Hippocampal formation (tissue), 2 donors: ENCODE measurements at places on chromosomes 16 and 17.

- no peak for DNase-seq
Measured at GRCh38 chr16:89256651-89257254, 39.2 kb downstream of the ZNF778 start.

DNA sequence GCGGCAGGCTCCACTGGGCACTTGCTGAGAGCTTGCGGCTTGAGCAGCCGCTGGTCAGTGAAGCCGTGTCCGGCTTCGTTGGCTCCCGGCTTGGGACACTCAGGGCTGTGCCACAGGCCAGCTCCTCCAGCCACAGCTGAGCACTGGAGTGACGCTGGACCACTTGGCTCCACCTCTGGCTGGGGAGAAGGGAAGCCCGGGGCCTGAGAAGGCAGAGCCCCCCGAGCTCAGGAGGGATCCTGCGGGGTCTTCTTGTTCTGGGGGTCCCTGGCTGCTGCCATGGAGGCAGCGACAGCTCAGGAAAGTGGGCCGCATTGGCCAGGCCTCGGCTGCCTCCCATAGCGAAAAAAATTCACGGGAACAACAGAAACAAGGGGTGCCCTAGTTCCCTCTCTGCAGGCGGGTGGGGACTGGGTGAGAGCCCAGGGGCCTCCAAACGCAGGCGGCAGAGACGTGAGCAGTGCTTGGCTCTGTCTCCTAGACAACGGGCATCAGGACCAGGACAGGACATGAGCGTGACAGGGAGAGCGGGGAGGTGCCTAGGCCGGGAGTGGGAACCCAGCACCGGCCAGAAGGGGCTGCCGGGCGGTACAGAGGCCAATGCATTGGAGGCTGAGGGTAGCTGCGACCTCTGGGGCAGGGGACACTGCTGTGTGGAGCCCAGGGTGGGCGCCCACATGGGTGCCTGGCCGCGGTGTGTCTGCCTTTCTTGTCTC is 37.7 kb downstream of the SLC7A5 start:
- no peak for DNase-seq

DNA sequence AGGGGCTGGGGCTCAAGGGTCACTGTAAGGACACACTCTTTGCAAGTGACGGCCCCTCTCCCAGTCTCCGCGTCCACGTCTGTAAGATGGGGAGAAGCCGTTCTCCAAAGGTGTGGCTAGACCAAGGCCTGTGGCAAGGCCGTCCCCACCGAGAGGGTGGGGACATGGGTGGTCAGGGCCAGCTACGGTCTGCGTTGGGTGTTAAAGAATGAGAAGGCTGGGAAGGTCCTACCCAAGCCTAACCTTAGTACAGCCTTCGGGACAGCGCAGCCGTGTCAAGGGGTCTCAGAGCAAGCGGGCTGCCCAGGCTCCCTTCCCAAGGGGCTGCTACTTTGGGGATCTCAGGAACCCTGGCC is 1.9 kb downstream of the C1QTNF8 start:
- DNase-seq = no peak

GRCh38 chr17:69565447-69565846 is 150.9 kb downstream of the MAP2K6 start:
- no peak for DNase-seq

GRCh38 chr16:53726625-53727024 is 22.7 kb downstream of the FTO start:
- no peak for DNase-seq

GRCh38 chr16:4692460-4693295 is 684 bp upstream of the NUDT16L1 start:
- no peak for DNase-seq

- DNase-seq = no peak
Measured at GRCh38 chr16:24943471-24943870, 71.7 kb downstream of the ARHGAP17 start.

- peak; percentile 77 for DNase-seq
Measured at GRCh38 chr17:38729886-38730525, at the start of gene CISD3. TSS of gene CISD3 (plus strand) at chr17:38730341. CDS start at chr17:38730359, 18 bp downstream.

- DNase-seq = no peak
Measured at GRCh38 chr17:67639979-67640378, 77.8 kb upstream of the NOL11 start.

GRCh38 chr16:65104471-65104870 is 17.4 kb downstream of the CDH11 start:
- DNase-seq = no peak

DNA sequence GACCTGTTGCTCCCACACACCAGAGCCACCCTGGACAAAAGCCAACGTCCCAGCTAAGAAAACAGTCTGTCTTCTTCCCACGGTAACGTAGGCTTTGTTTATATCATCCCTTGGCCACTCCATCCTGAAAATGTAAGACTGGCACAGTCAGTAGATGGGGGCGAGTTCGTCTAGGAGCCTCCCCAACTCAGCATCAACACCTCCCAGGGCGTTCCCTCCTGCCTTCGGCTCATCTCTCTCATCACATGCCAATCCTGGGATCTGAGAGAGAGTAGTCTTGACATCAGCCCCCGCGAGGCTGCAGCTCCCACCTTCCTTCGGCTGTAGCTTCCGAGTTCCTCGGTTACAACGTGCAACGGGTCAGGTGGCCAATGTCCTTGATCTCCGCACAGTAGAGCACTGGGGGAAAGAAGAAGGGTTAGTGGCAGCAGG is 894 bp downstream of the RNF227 start:
- DNase-seq = no peak

GRCh38 chr16:86848821-86849220 is 270.5 kb downstream of the FOXL1 start:
- DNase-seq = no peak

DNA sequence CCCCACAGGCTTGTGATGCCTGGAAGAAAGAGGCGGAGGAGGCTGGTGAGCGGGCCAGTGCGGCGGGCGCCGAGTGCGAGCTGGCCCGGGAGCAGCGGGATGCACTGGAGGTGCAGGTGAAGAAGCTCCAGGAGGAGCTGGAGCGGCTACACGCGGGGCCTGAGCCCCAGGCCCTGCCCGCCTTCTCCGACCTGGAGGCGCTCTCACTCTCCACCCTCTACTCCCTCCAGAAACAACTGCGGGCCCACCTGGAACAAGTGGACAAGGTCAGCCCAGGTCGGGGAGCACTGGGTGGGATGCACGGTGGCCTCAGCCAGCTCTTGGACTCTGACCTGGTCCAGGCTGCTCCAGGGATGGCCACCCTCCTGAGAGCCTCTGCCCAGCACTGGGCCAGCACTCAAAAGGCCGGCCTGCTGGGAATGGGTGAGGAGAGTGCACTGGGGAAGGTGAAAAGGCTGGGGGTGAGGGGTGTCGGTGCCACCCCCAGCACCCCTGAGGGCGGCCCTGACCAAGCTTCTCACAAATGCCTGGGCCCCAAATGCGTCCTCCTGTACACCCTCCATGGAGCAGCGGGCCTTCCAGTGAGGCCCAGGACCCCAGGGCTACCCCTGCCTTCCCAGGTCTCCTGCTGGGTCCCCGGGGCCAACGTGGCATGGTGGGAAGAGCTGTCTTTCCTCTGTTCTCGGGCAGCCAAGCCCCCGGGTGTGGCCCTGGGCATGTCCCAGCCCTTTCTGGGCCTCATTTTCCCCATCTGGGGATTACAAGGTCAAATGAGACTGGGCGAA is 20.8 kb downstream of the UNC13D start:
- no peak for DNase-seq

DNA sequence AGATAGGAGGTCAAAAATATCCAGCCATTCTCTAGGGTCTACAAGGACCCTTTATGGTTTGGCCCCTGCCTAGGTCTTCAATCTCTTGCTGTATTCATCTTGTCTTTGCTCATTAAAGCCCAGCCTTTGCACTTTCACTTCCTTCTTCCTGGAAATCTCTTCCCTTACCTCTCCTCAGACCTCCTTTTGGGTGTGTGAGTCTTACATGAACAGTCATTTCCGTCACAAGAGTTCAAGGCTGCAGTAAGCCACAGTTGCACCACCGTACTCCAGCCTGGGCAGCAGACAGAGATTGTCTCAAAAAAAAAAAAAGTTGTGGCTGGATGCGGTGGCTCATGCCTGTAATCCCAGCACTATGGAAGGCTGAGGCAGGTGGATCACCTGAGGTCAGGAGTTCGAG is 6.0 kb upstream of the ATP1B2 start:
- no peak for DNase-seq

- no peak for DNase-seq
Measured at GRCh38 chr17:68542698-68543463, 30.7 kb downstream of the PRKAR1A start.

- DNase-seq = no peak
Measured at GRCh38 chr16:9033125-9033830, 58.2 kb upstream of the HAPSTR1 start.

DNA sequence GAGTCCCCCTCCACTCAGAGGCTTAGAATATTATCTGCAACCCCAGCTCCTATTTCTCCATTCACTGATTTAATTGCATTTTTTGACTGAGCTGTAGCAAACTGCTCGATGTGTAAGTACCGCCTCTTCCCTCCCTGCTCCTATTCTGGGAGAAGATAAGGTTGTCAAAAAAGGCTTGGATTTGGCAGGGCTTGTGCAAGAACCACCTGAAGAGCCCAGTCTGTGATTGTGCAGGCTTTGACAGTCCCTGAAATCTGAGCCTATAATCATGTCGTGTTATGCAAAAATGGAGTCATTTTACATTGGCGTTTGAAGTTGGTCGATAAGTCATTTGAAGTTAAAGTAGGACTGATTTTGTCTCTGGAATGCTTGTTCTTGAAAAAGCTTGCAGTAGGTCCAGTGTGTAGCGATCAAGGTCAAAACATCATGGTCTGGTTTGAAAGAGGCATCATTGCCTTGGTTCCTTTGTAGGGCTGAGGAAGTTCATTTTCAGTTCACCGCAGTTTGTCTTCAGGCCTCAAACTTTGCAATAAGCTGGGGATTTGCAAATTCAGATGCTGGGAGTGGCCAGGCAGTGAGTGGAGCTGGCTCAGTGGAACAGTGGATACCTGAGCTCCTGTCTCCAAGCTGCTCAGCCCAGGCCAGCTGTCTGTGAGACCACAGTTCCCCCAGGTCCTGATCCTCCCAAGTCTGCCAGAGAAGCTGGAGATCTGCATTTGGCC is 68.8 kb downstream of the KATNIP start:
- no peak for DNase-seq

GRCh38 chr17:45812102-45812501 is 28.0 kb downstream of the CRHR1 start:
- no peak for DNase-seq

DNA sequence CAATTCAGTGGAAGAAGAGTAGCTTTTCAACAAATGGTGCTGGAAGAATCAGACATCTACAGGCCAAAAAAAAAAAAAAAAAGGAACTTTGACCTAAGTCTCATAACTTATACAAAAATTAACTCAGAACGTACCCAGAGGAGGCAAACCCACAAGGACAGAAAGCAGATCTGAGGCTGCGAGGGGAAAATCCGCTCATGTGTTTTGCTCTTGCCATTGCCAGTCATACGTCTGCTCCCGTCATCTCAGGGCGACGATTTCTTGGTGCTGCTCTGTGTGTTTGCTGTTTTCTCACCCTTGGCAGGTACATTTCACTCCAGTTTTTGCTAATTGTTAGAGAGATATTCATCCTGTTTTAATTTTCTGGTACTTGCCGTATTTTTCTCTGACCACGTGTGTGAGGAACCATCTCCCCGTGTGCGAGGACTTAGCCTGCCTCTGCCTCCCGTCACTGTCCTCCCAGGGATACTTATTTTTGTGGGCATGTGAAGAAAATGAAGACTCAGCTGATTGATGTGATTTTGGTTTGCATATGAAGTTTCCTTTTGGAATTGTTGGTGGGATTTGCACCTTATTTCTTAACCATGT is 33.4 kb upstream of the ACSF3 start:
- no peak for DNase-seq

GRCh38 chr16:77591347-77591746 is 131.0 kb upstream of the NUDT7 start:
- DNase-seq = no peak

GRCh38 chr16:84663433-84664101 is 15.3 kb downstream of the KLHL36 start:
- DNase-seq = no peak

GRCh38 chr16:1857433-1858097 is 14.4 kb downstream of the MEIOB start:
- DNase-seq = no peak

DNA sequence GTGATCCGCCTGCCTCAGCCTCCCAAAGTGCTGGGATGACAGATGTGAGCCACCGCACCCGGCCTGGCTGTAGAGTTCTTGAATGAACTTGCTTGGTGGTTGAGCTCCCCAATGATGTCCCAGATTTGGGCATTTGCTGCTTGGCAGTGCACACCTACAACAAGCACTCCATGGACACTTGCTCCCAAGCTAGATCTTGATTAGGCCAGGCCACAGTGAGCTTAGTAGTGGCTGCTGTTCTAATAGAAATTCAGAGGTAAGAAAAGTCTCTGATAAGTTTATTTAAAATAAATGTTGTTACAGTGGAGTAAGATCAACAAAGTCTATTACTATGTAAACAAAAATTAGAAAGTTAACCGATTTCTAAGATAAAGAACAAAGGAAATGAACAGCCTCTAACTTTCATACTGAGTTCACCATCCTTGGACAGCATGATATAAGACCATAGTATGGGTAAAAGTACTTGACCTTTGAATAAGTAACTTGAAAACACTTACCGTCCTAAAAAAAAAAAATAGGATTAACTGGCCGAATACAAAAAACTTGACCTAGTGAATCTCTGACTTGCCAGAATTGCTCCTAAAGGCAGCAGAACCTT is 951 bp downstream of the TMED6 start:
- DNase-seq = no peak

GRCh38 chr17:79081571-79082276 is 7.1 kb downstream of the ENGASE start:
- DNase-seq = no peak
